ENCODE measurements at places on chromosomes 16 and 17.

DNA sequence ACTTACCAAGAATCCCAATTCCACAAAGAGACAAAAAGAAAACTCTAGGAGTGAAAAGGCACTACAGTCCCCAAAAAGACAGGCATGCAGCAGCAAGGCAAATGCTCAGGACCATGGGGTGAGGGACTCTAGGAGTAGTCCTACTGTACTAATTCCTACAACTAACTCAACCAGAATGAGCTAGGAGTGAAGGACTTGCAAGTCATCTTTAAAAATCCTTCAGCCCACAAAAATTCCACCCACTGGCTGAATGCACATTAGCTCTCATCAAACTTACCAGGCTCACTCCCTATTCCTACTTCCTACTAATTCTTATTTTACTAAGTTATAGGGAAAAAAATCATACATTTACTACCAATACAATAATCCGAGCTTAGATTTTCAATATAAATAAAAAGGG, 141.7 kb upstream of the C17orf78 start:
- no peak for DNase-seq

DNA sequence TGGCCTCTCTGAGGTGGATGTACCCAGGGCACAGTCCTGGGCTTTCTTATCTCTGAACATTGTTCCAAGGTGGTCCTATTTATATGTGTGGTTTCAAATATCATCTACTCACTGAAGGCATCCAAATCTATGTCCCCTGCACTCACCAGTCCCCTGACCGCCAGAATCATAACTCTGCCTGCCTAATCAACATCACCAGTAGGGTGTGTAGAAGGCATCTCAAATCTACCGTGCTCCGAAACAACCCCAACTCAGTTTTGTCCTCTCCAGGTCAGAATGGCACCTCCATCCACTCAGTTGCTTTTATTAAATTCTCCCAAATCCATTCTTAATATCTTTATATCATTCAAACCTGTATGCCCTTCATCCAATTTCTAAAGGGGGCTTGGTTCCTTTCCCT, 536.3 kb downstream of the GRIN2A start:
- no peak for DNase-seq

GRCh38 chr17:66960613-66961012, 3.9 kb upstream of the CACNG4 start:
- DNase-seq = no peak

- peak; percentile 52 for DNase-seq
Observed at GRCh38 chr17:51820252-51820651, 338.3 kb downstream of the CA10 start.

- peak; percentile 96 for DNase-seq
Observed at GRCh38 chr17:27466743-27467375, 10.6 kb downstream of the KSR1 start.

- DNase-seq = no peak
Observed at GRCh38 chr16:10296956-10297340, 88.9 kb upstream of the ATF7IP2 start.

DNA sequence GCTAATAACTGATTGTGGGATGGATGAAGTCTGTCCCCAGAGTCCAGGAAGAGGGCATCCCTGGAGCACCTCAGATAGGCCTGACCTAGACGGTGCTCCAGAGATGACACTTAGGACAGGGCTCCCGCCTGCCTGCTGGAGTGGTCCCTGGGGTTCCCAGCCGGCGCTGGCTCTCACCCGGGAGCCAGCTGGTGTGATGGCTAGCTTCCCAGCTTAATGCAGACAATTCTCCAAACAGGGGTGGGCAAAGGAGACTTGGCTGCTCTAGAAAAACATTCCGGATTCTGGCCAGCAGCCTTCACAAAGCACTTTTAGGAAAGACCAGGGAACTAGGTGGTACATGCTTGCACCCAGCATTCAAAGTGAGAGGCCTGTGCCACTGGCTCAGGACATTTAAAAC, 18.6 kb downstream of the ACE start:
- DNase-seq = no peak

- peak; percentile 53 for DNase-seq
Observed at GRCh38 chr17:1908699-1909309, 79.0 kb downstream of the RPA1 start.

DNA sequence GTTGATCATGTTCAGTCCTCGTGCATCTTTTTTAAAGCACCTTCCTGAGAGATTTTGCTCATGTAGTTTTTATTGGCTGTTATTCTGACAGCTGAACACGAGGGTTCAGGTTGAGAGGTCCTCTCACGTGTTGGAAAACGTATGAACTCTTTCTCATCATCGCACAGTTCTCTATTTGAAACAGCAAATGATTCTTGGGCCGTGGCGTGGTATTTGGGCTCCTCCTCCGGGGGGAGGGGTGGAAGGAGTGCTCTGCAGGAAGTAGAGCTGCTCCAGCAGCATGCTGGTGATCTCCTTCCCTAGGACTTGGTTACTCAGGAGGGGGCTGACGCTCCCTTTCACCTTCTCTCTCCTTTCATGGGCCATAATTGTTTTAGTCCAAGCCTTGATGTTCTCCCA, 70.4 kb downstream of the KSR1 start:
- DNase-seq = peak; percentile 85

DNA sequence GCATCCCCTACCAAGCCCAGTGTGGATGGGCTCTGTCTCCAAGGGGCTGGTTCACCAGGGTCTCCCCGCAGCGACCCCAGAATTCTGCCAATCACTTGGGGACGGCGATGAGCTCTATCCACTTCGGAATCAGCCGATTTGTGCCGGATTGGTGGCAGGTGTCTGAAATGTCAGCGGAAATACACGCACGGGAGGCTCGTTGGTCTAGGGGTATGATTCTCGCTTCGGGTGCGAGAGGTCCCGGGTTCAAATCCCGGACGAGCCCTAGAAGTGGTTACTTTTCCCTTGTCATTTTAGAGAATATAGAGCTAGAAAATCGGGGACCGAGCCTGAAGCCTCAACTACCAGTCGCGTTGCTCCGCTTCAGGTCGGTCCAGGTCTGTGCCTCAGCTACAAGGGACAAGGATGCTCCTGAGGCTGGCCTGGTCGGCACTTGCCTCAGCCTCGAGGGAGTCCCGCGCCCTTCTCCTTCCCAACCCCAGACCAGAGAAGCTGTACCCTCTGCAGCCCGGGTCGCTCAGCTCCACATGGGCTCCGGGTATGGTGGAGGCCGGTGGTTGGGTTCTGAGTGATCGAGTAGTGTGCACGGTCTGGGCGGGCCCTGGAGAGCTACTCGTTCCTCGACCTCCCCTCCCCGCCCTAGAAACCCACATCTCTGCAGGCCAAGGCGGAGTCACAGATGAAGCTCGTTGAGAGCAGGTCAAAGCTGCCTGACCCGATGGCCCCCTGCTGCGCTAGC, 16.0 kb upstream of the OR1F1 start:
- DNase-seq = peak; percentile 93

- DNase-seq = peak; percentile 59
Observed at GRCh38 chr17:46191322-46192188, 1.7 kb downstream of the KANSL1 start.

GRCh38 chr17:55266958-55267688, 2.4 kb downstream of the HLF start:
- DNase-seq = no peak

DNA sequence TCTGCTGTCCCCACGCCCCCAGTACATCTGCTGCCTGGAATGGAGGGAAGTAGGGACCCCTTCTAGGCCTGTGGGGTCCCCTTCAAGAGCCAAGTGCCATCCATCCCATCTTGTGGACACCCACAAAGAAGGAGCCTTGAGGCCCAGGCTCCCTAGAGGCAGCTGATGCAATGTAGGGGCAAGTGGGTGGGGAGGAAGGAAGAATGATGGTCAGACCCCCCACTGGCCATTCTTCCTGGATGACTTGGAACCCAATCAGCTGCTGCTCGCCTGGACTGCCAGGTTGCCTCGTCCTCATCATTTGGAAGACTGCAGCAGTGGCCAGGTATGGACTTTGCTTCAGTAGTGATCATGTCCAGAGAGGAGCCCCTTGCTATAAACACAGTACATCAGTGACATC, 48.9 kb downstream of the SMPD3 start:
- DNase-seq = no peak

- DNase-seq = peak; percentile 79
Observed at GRCh38 chr17:76725580-76726230, 701 bp downstream of the JMJD6 start.

GRCh38 chr17:16191604-16192003, 23.7 kb downstream of the NCOR1 start:
- DNase-seq = no peak

- DNase-seq = no peak
Observed at GRCh38 chr16:6453742-6454141, 878.9 kb upstream of the RBFOX1 start.

DNA sequence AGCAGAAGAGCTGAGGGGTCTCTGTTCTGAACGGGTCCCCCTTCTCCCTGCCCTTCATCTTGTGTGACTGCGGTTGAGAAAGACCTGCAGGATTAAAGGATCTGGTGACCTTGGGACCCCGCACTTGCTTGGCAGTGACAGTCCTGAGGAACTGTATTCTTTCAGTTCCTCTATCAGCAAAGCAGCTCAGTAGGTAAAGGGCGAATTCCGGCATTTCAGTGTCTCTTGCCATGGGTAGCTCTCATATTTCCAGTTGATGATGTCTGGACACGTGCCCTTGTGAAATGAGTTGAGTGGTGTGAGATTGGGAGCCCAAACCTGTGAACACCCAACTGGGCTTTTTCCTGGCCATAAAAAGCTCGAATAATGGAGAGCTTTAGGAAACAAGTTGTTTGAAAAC, 135.7 kb downstream of the PRKCA start:
- no peak for DNase-seq

- no peak for DNase-seq
Observed at GRCh38 chr16:51328733-51329132, 177.7 kb upstream of the SALL1 start.

DNA sequence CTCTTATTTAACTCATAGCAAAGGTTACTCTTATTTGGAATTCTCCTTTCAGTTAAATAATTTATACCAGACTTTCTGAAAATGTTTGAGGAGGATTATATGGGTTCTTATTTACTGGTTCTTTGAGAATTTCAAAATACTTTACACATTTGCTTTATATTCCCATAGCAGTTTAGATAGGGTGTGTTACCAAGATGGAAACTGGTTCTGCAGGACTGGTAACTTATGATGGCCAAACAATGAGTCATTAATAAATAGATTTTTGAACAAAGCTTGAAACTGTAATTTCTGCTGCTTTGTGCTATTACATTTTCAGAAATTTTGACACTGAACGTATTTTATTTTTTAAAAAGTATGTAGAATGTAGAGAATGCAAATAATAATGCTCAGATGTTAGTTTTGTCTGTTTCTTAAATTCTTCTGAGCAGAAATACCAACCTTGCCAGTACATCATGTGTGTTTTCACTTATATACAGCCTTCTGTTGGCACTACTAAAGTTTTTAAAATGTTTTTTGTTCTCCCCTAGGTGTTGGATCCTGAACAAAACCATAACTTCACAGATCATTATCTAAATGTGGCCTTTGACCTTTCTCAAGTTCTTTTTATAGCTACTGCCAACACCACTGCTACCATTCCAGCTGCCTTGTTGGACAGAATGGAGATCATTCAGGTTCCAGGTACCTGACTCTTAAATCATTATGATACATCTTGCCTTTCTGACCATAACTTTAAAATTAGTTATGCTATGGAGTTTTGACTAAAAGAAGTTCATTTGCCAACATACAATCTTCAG, 48.3 kb upstream of the ABCC11 start:
- no peak for DNase-seq

- DNase-seq = no peak
Observed at GRCh38 chr17:22505660-22506059, 813.3 kb downstream of the KCNJ18 start.

- no peak for DNase-seq
Observed at GRCh38 chr16:84868829-84869472, 49.2 kb downstream of the CRISPLD2 start.

- no peak for DNase-seq
Observed at GRCh38 chr17:71438631-71439146, 682.1 kb upstream of the SOX9 start.

GRCh38 chr16:18811925-18812324, 10.6 kb upstream of the ARL6IP1 start:
- no peak for DNase-seq

- peak; percentile 67 for DNase-seq
Observed at GRCh38 chr17:38591759-38592241, 14.0 kb downstream of the SRCIN1 start.

DNA sequence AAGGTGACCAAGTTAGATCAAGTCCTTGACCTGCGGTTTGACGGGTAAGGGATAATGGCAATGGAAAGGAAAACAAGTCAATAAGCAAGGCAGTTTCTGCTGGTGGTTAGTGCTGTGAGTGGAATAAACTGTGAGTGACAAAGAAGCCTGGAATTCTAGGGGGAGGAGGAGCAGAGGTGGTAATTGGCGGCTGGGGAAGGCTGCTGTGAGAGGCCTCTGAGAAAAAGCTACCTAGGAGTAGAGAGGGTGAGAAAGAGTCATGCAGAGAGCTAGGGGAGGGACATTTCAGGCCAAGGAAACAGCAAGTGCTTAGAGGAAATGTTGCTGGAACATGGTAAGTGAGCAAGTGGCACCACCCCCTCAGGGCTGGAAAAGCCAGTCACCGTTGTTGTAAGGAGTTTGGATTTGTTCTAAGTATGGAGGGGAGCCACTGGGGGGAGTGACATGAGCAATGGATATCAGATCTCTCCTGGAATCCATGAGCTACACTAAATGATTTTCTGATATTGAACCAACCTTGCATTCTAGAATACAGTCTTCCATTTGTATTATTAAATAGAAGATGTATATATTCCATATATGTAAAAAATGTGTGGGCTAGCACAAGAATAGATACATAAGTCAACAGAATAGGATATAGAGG, 6.7 kb downstream of the NLRC3 start:
- DNase-seq = no peak

DNA sequence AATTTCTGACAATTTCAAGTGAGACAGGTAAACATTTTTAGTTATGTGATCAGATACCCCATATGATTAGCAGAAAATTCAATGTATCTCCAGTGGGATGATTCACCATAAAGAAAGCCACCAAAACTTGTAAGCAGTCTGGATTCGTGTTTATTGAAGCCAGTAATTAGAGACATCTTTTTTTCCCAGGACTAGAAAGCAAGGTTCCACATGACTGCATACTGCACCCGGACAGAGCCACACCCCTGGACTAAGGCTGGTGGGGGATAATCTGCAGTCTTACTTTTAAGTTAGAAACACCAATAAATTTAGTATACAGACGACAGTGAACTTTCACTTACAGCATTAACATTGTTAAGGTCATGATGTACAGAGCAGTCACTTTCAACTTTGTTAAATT, 24.2 kb upstream of the CMTM4 start:
- DNase-seq = no peak

DNA sequence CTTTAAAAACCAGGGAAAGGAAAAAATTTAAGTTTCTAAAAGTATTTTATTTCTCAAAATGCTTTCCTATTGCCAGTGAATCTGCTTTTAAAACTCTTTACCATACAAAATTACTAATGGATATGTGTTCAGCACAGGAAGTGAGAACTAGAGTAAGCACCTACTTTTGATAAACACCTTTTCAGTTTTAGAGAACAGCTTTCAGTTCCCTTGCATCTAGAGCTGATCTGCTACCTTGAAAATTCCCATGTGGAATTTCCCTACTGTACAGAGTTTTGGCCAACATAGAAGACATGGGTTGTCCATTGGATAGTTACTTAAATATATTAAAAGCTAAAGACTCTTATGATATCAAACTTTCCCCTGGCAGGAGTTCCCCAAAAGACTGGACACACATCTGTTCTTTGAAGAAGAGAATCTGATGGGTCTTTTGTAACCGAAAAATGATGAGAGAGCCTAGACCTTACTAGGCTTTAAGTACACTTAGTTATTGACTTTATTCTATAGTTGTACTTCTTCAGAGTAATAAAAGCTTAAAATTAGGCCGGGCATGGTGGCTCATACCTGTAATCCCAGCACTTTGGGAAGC, 112.1 kb upstream of the CNTNAP4 start:
- no peak for DNase-seq
